NCI-H187 (cell line): ENCODE measurements at places on chromosomes 4 and X.

DNA sequence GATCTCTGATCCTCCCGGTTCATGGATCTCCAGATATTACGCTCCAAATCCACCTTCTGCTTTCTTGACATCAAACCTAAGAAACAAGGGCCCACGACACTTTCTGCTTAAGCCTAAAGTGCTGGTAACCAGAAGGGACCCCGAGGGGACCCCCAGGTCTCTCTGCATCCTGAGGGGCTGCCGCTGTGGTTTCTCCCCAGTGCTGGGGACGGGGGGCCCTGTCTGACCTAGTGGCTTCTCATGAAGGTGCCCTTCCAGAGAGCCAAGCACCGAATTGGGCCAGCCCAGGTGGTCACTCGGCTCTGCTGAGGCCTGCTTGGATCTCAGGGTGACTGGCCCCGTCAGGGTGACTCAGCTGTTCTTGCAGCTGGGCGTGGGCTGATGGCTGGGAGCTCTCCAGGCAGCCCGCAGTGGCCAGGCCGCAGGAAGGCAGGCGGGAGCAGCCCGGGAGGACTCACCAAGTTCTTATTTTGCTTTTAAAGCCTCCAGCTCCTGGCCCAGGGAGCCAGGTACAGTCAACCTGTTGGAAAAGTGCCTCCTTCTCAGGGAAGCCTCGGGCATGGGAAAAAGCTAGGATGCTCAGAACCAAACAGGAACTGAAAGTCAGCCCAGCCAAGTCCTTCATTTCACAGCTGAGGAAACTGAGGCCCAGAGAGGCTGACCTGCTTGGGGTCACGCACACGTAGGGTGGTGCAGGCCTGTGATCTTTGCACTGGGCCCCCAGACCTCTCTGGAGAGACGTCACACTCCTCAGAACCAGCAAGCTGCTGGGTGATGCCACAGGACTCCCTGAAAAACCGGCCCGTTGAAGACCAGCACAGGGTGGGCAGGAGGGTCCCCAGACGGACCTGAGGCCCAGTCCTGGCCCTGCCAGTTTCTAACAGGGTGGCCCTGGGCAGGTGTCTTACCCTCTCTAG lies 16.7 kb downstream of the BLOC1S4 start:
- no peak for DNase-seq

DNA sequence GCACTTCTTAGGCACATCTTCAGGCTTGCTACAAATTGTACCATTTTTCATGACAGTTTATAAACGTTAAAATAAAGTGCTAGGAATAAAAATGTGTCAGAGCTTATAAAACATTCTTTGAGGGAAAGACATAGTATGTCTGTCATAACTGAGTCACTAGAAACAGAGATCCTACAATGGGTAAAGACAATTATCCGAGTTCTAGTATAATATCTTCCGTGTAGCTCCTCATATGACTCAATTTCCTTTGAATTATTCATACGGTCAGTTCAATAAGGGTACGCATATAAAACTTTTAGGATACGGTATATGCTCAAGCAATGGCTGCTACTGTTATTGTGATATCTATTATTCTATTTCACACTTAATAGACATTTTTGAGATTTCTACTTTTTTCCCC lies 349.1 kb downstream of the PCDH10 start:
- DNase-seq = no peak

DNA sequence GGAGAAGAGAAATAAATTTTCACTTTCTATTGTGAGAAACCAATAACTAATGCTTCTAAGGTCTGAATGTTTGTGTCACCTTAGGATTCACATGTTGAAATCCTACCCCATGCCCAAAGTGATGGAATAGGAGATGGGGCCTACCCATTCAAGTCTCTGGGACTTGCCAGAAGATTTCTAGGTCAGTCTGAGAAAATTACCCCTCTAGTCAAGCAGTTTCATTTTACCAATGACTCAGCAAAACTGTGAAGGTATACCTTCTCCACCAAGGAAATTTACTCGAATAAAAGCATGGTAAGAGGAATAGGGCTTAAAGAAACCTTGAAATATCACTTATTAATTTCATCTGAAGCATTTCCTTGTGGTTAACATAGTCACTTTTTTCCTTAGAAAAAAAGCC lies 23.5 kb upstream of the PAPSS1 start:
- no peak for DNase-seq

GRCh38 chr4:10730019-10730418 lies 45.5 kb upstream of the CLNK start:
- no peak for DNase-seq

DNA sequence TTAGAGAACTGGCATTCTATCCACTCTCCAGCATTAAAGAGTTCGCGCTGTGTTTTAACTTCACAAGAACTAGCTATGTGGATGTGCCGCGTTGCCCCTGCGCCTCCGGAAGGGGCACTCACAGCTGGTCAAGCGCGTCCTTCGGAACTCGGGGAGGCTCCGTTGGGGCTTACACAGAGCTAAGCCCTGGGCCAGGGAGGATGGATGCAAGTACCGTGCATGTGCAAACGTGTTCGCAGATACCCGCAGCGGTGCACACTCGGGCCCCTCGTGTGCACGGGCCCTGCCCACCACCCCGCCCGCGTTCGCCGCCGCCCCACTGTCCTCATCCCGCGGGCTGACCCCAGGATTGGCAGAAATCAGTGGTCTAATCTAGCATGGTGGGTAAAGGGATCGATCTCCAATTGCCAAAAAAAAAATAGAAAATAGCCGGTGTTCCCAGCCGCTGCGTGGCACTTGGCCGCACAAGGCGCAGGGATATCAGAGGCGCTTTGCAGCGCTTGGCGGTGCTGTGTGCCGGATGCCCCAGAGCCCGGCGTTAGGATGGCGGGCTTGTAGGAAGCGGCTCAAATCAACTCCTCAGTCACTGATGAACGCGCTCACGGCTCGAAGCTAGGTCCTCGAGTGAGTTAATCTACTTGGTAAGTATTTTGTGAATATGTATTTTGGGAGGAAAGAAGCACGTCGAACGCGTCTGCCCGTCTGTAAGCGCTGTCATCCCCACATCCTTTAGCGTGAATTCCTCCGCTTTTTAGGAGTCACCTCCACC lies 989 bp upstream of the PCDH10 start:
- DNase-seq = no peak

- no peak for DNase-seq
Measured at GRCh38 chrX:43141885-43142284, 363.9 kb upstream of the PPP1R2C start.

DNA sequence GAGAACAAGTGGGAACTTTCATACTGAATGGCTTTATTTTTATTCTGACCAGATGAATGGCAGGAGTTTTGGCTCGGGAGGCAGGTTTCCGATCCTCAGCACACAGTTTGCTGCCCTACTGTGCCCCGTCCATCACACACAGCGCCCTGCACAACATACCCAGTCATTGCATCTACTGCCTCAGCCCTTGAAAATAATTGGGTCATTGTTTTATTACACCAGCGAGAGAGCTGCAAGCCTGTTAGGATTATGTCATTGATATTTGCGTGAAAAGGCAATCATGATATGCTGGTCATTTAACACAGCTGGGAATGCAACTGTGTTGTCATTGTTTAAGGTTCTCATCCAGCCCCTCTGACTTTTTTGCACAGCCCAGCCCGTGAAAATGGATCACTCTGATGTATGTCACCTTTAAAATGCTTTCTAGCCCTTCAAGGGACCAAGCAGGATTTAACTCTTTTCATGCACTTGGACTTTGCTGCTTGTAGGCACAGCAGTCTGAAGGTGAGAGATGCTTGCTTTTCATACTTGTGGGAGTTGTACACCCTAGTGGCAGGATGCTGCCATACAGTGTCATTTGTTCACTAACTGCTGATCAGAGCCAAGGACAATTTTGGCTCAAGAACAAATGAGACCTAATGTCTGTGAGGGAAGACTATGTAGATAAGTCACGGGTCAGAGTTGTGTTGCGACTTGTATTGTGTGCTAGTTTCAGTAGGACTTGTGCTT lies 62.3 kb downstream of the RTL9 start:
- DNase-seq = no peak

- DNase-seq = no peak
Measured at GRCh38 chr4:29043411-29043810, 1676.8 kb upstream of the PCDH7 start.

- DNase-seq = peak; percentile 53
Measured at GRCh38 chrX:115344885-115345614, 55.5 kb downstream of the LUZP4 start.

DNA sequence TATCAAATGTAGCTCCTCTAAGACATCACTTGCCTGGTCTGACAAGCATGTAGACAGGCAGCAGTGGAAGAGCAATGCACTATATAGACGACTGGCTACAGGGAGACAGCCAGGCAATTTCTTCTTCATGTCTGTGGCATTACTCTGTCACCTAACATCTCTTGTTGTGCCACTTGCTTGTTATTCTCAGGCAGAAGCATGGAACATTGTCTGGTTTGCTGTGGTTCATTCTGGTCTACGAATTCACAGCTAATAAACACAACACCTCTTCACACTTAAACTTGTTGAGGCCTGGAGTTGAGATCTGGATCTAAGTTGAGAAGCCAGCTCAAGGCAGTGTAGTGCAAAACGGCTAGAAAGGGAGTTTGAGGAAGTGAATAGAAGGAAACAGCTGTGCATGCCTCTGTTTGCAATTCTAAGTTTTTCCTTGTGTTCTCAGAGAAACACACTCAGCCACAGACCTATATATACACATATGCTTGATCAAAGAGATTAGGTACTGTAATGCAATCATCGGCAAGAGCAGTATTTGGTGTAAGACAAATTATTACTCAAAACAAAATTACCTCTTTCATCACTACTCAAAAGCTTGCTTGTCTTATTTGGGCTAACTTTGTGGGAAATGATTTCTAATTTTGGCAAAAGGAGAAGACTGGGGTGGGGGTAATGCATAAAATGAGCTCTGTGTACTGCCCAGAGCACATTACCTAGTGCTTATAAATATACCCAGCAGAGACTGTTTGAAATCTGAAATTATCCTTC lies 243.8 kb downstream of the PPP3CA start:
- DNase-seq = no peak

DNA sequence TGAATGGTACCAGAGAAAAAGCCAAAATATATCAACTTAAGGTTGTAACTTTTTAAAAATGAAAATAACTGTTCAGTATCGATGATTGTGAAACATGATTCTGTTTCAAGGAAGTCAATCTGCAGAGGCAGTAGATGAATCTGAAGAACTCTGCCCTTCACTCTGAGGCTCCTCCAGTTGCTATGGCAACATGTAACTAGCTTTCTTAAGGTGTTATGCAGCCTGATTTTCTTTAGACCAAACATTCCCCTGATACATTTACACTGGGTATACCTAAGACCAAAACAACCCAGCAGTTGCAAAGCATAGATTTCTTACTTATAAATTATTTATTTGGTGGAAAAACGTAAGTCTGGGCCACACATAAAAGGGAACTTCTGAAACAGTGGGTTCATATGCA lies 133.6 kb upstream of the RASGEF1B start:
- DNase-seq = no peak

- no peak for DNase-seq
Measured at GRCh38 chr4:97923096-97923495, 220.2 kb downstream of the STPG2 start.

DNA sequence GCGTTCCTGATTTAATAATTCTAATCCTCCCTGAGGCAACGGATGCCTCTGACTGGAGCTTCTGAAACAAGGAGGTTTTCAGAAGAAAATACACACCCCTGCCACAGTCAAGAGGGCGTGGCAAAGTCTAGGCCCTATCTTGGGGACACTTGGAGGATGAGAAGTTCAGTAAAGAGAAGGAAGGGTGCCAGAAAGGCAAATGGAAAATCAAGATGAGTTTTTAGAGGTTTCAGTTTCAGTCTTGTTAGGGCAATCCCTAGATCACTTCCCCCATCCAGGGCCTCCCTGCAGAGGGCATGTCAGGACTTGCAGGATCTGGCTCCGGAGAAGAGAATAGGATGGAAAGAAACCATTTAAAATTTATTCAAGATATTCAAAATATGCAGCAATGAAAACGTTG lies 28.5 kb upstream of the FGF2 start:
- DNase-seq = no peak

- DNase-seq = no peak
Measured at GRCh38 chr4:168101026-168101425, 8.7 kb downstream of the ANXA10 start.

GRCh38 chr4:76654791-76655190 lies 219.8 kb downstream of the SHROOM3 start:
- no peak for DNase-seq

- DNase-seq = no peak
Measured at GRCh38 chr4:135492439-135492838, 1290.8 kb upstream of the PABPC4L start.

DNA sequence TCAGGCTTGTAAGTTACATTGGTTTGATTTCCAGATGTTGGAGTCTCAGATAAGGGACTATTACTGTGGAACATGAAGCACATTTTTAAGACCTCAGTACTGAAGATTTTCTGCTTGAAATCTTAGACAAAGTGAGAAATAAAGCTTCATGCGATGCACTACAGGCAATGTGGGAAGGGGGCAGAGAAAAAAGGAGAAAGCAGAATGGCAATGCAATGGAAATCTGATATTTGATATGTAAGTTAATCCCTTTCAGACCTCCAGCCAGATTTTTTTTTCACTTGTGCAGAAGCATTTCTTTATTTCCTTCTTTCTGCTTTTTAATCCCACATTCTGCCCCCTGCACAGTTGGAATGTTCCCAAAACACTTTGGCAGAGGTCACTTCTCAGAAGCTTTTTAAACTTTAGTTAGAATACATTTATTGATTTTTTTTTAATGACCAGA lies 174.3 kb downstream of the ADGRL3 start:
- no peak for DNase-seq

DNA sequence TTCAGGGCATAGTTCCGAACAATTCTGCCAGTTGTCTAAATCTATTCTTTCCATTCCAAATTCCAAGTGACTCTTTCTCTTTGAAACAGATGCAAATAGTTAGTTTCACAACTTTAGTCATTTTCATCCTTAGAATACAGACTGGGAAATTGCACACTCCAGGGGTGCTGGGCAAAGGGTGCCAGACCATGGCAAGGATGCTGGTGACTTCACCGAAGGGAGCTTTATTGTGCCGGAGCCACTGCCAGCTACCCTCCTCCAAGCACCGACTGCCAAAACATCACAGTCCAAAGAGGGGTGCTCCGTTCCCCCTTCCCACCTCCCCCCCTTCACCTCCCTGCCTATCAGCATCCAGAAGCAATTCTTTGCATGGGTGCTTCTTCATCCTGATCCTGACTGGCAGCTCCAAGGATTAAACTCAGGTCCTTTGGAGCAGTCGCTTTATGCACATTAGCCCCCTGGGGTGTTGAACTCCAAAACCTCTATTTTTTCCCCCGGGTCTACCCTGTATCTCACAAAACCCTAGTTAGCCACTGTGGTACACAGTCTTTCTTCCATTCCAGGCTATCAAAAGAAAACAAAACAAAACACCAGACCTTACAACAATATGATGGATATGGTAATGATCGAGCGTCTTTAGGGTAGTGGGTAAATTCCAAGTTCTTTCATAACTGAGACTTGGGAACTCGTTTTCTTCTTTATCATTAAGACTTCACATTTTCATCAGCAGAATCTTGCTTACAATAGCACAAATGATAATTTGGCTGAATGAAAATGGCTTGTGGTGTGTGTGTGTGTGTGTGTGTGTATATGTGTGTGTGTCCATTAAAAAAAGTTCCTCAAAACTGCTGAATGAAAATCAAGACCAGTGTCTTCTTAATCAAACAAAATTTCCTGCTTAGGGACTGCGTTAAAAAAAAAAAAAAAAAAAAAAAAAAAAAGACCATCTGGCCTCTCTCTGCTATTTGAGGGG lies 28.7 kb downstream of the MID1 start:
- DNase-seq = no peak
